Ammon's horn (tissue), 1 donor: ENCODE measurements at places on chromosomes 11 and 22.
A peak's percentile ranks its signal among the peaks of the same experiment; 100 is the strongest.

DNA sequence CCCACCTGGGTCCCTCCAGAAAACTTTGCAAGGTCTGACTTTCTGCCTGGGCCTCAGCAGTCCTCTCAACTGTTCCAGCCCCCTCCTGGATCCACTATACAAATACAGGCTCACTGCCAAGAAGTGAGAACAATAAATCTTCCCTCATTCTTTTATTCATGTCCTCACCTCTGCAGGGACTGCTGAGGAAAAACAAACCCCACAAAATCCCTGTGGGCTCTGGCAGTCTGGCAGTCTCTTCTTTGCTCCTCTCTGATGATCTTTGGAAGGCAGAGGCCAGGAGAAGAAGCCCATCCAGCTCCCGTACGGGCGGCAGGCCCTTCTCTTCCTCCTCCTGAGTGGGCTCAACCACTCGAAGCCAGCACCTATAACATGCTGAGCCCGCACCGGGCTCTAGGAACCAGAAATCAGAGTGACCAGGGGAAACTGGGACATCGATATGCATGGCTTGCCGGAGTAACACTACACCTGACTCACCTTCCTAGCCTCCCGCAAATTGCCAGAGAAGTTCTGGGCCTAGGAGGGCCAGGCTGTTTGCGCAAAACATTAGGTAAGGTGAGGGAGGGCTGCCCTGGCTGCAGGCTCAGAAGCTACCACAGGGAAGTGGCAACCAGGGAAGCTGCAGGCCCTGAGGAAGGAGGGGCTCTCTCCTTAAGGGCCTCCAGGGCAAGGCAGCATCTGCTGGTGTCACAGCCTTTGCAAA is 24.2 kb downstream of the TMPRSS5 start:
- DNase-seq = no peak

DNA sequence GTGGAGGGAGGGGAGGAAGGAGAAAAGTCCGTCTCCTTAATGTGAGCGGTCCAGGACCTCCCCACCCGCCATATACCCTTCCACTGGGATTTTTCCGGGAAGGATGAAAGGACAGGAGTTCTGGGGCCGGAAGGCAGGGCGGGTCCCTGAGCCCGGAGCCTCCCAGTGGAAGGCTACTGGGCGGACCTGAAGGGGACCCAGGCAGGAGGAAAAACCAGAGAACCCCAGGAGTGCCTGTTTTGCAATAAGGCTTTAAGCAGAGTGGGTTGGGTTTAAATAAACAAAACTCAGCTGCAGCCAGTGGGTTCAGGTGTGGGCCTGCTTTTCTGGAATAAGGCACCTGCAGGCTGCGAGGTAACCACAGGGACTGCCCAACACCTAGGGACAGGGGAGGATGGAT is 1.7 kb upstream of the CELSR1 start:
- no peak for DNase-seq

DNA sequence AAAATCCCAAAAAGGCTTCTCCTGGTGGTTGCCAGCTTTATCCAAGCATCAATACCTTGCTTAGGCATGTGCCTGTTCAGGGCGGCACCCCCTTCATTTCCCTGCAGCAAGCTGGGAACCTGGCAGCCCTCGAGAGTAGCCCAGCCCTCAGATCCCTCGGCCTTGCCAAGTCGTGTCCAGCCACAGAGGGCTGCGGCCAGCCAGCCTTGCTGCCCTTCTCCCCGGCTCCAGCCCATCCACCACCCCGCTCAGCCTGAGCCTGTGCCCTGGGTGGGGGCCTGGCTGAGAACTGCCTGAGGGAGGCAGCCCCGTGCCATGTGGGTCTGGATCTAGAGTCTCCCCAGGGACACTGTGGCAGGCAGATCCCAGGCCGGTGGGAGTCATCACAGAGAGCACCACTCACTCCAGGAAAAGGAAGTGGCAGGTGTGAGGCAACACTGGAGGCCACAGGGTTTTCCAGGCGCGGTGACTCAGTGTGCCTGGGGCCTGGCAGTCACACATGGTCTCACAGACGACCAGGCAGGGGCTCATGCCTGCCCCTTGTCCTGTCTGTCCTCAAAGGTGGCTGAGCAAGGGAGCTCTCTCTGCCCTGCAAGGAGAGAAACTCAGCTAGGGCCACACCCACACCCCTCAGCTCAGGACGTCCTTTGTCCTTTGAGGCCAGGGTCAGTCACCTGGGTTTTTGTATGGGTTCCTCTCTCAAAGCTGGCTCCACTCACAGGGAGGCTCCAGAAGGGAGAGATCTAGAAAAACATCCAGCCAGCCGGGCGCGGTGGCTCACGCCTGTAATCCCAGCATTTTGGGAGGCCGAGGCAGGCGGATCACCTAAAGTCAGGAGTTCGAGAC is 12.2 kb upstream of the CDC42BPG start:
- peak; percentile 68 for DNase-seq

GRCh38 chr11:62427630-62428233 is 8.9 kb downstream of the SCGB1A1 start:
- DNase-seq = no peak

DNA sequence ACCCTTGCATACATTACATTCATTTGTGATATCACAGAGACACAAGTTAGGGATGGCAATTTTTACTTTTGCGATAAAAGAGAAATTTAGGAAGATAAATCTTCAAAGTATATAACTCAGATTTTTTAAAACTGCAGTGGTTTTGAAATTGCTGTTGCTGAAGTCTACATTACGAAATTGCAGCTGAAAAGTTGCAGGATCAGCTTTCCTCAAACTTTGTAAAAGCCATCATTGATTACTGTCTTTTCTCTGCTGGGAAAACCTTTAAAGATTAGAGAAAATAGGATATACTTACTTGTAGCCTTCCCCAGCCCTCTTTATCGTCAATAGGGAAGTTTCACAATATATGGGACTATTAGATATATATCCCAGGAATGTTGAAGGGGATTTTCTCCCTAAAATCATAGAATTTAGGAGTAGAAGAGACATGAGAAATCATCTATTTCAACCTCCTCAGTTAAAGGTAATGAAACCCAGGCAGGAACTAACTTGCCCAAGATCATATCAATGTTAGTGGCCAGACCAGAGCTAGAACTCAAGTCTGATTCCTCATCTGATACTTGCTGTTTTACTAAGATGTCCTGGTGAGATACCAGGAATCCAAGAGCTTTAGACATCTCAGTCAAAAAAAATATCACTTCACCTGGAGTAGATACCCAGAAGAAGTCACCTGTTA is 10.4 kb upstream of the AGBL2 start:
- no peak for DNase-seq

- DNase-seq = peak; percentile 36
Measured at GRCh38 chr11:123357990-123358827, 71.9 kb upstream of the GRAMD1B start.
